HFFc6 (cell line): ENCODE measurements at places on chromosomes 3 and 15.

GRCh38 chr3:112653209-112653871 lies 12.4 kb upstream of the CCDC80 start:
- DNase-seq = peak; percentile 96

DNA sequence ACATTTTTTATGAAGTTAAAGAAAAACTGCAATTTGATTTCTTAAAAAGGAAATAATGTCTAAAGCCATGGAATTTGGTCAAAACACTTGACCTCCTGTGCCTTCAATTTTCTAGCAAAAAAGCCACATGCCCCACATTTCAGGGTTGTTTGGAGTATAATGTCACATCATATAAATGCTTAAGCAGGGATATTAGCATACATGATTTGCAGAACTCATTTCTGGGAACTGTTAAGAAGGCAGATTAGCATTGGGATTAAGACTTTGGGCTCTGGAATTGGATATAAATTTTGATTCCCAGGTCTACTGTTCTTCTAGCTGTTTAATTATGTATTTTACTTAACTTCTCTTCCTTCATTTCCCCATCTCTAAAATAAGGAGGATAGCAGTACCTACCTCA lies 59.2 kb downstream of the CDIN1 start:
- no peak for DNase-seq

- peak; percentile 57 for DNase-seq
Observed at GRCh38 chr3:124565013-124565412, 165.2 kb upstream of the UMPS start.

- no peak for DNase-seq
Observed at GRCh38 chr3:159032311-159032710, 230.5 kb downstream of the MFSD1 start.

- no peak for DNase-seq
Observed at GRCh38 chr3:189305412-189305811, 133.6 kb downstream of the TPRG1 start.

GRCh38 chr3:123379041-123379830 lies 69.7 kb downstream of the ADCY5 start:
- DNase-seq = no peak

DNA sequence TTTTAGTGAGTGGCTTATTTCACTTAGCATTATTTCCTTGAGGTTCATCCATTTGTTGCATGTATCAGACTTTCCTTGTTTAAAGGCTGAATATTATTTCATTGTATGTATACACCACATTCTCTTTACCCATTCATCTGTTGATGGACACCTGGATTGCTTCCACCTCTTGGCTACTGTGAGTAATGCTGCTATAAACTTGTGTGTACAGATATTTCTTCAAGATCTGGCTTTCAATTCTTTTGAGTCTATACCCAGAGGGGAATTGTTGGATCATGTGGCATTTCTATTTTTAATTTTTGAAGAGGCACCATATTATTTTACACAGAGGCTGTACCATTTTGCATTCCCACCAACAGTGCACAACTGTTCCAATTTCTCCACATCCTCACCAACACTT lies 313.5 kb downstream of the RPLP1 start:
- no peak for DNase-seq

DNA sequence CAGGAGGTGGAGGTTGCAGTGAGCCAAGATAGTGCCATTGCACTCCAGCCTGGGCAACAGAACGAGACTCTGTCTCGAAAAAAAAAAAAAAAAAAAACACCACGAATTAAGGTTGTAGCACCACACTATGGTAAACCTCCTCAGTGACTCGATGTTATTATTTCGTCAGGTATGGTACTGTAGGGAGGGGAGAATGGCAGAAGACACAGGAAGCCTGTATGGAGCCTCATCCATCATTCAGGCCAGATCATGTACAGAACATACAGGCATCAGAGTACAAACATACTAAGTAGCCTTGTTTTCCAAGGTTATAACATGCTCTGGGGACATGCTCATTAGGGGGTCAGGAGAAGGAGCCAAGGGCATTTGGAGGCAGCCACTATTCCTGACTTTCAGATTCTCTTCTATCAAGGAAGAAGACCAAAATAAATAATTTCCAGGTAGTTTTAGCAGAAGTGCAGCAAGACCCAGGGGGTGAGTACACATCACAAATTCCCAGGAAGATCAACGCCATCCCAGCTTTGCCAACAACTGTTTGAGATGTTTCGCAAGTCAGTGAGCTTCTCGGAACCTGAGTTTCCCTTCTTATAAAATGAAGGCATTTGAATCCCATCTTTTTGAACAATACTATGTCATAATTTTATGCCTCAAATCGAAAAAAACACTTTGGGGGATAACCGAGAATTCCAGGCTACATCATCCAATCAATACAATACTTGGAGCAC lies 79.8 kb downstream of the FOXP1 start:
- DNase-seq = peak; percentile 59

GRCh38 chr3:196661400-196661799 lies 21.9 kb downstream of the NRROS start:
- no peak for DNase-seq

DNA sequence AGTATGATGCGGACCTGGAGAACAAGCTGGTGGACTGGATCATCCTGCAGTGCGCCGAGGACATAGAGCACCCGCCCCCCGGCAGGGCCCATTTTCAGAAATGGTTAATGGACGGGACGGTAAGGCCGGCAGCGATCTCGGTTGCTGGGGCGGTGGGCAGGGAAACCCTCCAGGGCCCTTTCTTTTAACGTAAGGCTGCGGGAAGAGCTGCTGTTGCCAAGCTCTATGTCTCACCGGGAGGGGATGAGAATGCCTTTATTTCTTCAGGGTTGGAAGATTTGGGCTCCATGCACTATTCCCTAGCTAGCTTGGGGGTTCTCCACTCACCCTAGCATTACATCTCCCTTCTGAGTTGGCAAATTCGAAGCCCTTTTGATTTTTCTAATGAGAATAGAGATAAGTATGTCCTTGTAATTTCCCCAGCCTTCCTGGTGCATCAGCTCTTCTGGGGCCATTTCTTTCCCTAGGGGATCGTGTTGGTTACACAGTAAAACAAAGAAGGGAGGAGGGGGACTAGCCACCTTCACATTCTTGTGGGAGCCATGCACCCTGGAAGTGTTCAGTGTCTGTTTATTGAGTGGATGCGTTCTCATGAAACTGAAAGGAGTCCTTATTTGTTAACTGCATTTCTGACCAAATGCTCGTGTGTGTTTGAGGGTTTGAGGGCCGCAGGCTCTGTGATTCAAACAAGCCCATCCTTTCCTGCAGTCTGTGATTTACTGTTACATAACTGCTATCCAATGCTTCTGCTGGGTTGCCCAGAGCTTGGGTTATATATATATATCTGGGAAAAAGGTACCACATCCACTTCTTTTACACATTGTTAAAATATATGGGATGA lies 982 bp downstream of the TAGLN3 start:
- no peak for DNase-seq

GRCh38 chr3:14235003-14235911 lies 56.6 kb downstream of the LSM3 start:
- no peak for DNase-seq
